ENCODE measurements at places on chromosomes 12 and 14. TPM values are rescaled to one million over a fixed set of nuclear protein-coding genes. Genes with fewer than 3 reads are reported as not detected.
A peak's percentile ranks its signal among the peaks of the same experiment; 100 is the strongest.

GRCh38 chr12:51862947-51863346, 14.4 kb upstream of the FIGNL2 start:
- no peak for DNase-seq
- H3K27me3 ChIP-seq = no peaks in the 10 kb centered on the region
- H3K4me3 ChIP-seq = no peak overlapping the region
- no peaks in the 10 kb centered on the region for H3K36me3 ChIP-seq
- H3K4me1 ChIP-seq = peaks cover 19% of the 10 kb centered on the region

GRCh38 chr12:11347810-11348209, 37.6 kb upstream of the PRB4 start:
- H3K27me3 ChIP-seq = no peaks in the 10 kb centered on the region
- H3K27ac ChIP-seq = no peak overlapping the region

- peak overlapping the region; percentile 96 for H3K4me3 ChIP-seq
- H3K27ac ChIP-seq = no peak overlapping the region
- no peaks in the 10 kb centered on the region for H3K27me3 ChIP-seq
- peaks cover 33% of the 10 kb centered on the region for H3K36me3 ChIP-seq
Observed at GRCh38 chr12:92139634-92140150, 6.0 kb downstream of the BTG1 start.

DNA sequence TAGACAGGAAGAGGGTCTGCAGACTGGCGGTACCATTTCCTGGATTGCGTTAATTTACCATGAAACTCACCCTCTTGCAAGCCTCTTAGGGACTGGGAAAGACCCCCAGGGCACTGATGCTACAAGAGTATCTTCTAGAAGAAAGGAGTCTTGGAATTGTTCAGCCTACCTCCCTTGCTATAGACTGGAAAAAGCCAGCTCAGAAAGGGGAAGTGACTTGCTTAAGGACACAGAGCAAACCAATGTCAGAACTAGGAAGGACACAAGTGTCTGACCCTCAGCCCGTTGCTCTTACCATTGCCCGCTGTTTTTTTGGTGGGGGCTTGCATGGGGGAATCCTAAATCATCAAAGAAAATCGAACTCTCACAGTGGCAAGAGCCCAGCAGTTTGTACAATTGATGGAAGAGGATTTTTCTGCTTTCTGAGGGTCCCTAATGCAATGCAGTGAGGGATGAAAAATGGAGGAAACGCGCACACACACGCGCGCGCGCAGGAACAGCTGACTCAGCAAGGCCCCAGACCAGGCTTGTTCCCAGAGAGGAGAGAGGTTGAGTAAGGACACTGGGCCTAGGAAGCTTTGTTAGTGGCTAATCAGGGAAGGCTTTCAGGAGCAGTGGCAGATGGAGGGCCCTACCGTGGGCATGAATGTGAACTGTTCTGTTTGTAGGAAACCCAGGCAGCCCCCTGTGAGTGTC, 50.9 kb downstream of the RIN3 start:
- no peak for DNase-seq
- no peaks in the 10 kb centered on the region for H3K36me3 ChIP-seq
- no peaks in the 10 kb centered on the region for H3K27me3 ChIP-seq
- no peak overlapping the region for H3K27ac ChIP-seq

DNA sequence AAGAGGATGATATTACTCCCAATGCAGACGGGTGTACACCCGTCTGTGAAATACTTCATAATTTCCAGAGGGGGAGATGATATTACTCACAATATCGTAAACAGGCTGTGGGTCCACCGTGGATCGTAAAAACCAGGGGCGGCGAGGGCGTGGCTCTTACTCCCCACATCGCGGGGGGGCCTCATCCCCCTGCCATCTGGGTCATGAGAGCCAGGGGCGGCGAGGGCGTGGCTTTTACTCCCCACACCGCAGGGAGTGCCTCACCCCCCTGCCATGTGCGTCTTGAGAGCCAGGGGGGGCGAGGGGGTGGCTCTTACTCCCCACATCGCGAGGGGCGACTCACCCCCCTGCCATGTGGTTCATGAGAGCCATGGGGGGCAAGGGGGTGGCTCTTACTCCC, 86.2 kb upstream of the GNG2 start:
- peak overlapping the region; percentile 27 for H3K4me3 ChIP-seq
- no peaks in the 10 kb centered on the region for H3K4me1 ChIP-seq
- H3K27ac ChIP-seq = no peak overlapping the region
- no peaks in the 10 kb centered on the region for H3K36me3 ChIP-seq
- peak; percentile 22 for DNase-seq

DNA sequence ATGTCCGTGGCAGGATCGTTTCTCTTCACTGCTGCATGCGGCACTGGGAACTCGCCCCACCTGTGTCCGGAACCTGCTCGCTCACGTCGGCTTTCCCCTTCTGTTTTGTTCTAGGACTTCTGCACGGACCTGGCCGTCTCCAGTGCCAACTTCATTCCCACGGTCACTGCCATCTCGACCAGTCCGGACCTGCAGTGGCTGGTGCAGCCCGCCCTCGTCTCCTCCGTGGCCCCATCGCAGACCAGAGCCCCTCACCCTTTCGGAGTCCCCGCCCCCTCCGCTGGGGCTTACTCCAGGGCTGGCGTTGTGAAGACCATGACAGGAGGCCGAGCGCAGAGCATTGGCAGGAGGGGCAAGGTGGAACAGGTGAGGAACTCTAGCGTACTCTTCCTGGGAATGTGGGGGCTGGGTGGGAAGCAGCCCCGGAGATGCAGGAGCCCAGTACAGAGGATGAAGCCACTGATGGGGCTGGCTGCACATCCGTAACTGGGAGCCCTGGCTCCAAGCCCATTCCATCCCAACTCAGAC, 1.2 kb downstream of the FOS start:
- H3K27me3 ChIP-seq = no peaks in the 10 kb centered on the region
- peak overlapping the region; percentile 77 for H3K4me3 ChIP-seq
- H3K27ac ChIP-seq = no peak overlapping the region
- peaks cover 20% of the 10 kb centered on the region for H3K36me3 ChIP-seq
- H3K4me1 ChIP-seq = peaks cover 15% of the 10 kb centered on the region

DNA sequence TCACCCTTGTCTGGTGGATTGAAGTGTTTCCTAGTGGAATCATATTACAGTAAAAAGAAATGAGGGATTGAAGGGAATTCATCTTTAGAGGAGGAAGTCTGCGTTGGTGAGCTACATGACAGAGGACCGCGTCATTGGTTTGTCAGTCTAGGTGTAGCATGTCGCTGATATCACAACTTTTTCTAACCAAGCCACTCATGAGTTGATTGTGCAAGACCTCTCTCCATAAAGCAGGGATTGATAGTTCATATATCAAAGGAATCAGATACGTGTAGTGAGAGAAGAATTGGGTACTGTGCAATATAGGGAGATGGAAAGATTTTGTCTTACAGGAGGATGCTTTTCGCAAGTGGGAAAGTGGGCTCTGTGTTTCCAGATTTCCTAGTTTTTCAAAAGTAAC, 3.0 kb upstream of the FBXO33 start:
- DNase-seq = no peak
- no peak overlapping the region for H3K27ac ChIP-seq
- H3K4me3 ChIP-seq = no peak overlapping the region
- no peaks in the 10 kb centered on the region for H3K27me3 ChIP-seq
- H3K4me1 ChIP-seq = peaks cover 9% of the 10 kb centered on the region
- H3K36me3 ChIP-seq = no peaks in the 10 kb centered on the region

DNA sequence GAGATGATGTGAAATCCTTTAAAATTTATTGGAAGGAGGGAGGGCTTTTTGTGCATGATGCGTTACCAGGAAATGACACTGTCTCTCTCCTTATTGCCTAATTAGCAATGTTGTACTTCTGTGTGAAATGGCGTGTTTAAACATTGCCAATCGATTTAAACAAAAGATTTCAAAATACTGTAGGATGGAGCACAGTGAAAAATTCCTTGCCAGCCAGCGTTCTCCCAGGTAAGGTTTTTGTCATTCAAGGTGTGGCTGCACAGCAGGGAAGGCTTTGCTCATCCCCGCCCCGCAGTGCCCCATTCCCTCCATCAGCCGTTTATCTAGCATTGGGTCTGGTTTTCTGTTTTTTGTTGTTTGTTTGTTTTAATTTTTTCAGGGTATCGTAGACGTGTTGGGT, 137.3 kb downstream of the CACNA1C start:
- no peak overlapping the region for H3K27ac ChIP-seq
- H3K4me3 ChIP-seq = no peak overlapping the region
- no peaks in the 10 kb centered on the region for H3K4me1 ChIP-seq
- H3K27me3 ChIP-seq = no peaks in the 10 kb centered on the region
- H3K36me3 ChIP-seq = no peaks in the 10 kb centered on the region

GRCh38 chr14:103817595-103817994, 29.8 kb downstream of the PPP1R13B start:
- no peak overlapping the region for H3K27ac ChIP-seq
- H3K27me3 ChIP-seq = no peaks in the 10 kb centered on the region
- H3K36me3 ChIP-seq = no peaks in the 10 kb centered on the region
- no peak overlapping the region for H3K4me3 ChIP-seq

DNA sequence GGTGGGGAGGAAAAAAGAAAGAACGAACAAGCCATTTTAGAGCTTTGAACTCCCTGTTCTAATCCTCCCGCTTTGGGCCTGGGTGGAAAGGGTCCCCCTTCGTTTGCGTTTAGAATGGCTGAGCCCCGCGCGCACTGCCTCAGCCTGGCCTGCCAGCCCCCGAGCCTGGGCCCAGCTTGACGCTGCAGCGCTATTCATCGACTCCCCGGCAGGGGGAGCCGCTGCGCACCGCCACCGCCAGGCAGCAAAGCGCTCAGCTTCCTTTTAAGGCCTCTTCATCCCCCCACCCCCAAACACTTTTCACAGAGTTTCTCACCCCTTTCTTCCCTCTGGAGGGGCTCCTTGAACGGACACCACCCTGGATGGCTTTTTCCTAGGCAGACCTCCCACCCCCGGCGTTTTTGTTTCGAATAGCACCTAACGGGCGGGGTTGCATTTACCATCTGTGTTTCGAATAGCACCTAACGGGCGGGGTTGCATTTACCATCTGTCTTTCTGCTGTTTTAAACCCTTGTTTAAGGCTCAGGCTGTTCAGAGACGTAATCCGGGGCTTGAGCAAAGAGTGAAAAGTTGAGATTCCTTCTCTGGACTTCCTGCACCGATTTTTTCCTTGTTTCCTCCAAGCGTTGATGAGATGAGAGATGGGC, 56.4 kb upstream of the PIWIL1 start:
- H3K36me3 ChIP-seq = no peaks in the 10 kb centered on the region
- no peaks in the 10 kb centered on the region for H3K4me1 ChIP-seq
- no peaks in the 10 kb centered on the region for H3K27me3 ChIP-seq
- DNase-seq = peak; percentile 3
- no peak overlapping the region for H3K4me3 ChIP-seq

DNA sequence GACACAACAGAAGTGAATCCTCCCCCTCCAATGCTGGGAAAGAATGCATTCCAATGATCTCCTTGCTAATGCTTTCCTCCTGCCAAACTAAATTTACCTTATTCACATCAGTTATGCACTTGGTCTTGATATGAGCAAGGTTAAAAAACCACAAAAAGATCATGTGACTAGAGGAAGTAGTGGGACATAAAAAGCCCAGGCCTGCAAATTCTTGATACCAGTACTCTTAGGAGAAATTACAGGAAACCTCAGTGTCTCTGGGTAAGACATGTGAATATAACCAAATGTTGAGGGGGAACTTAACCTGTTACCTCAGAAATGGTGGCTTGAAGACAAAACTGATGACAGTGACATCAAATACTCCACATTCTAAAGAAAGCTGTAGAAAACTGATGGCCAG, 427.1 kb downstream of the RPS29 start:
- no peaks in the 10 kb centered on the region for H3K27me3 ChIP-seq
- H3K27ac ChIP-seq = no peak overlapping the region
- H3K4me3 ChIP-seq = no peak overlapping the region
- H3K36me3 ChIP-seq = no peaks in the 10 kb centered on the region
- peaks cover 3% of the 10 kb centered on the region for H3K4me1 ChIP-seq
- DNase-seq = no peak

GRCh38 chr14:75125617-75126016, 1.2 kb downstream of the NEK9 start:
- peak overlapping the region; percentile 69 for H3K4me3 ChIP-seq
- H3K27me3 ChIP-seq = no peaks in the 10 kb centered on the region
- no peak for DNase-seq
- peaks cover 4% of the 10 kb centered on the region for H3K36me3 ChIP-seq

DNA sequence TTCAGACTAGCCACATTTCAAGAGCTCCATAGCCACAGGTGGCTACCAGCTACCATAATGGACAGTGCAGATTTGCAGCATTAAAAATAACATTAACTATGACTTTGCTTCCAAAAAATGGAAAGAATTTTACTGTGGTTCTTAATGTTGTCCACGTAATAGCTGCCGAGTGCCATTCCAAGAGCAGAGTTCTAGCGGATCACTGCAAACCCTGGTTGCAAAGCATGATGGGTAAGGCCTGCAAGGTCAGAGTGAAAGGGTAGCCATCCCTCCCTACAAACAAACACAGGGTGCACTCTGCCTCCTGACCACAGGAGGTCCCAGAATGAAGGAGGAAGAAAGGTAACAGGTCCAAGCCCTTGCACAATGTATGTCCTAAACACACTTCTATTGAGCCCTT, 157.6 kb downstream of the DPF3 start:
- no peak overlapping the region for H3K27ac ChIP-seq
- no peak overlapping the region for H3K4me3 ChIP-seq
- DNase-seq = no peak
- no peaks in the 10 kb centered on the region for H3K27me3 ChIP-seq
- no peaks in the 10 kb centered on the region for H3K36me3 ChIP-seq

DNA sequence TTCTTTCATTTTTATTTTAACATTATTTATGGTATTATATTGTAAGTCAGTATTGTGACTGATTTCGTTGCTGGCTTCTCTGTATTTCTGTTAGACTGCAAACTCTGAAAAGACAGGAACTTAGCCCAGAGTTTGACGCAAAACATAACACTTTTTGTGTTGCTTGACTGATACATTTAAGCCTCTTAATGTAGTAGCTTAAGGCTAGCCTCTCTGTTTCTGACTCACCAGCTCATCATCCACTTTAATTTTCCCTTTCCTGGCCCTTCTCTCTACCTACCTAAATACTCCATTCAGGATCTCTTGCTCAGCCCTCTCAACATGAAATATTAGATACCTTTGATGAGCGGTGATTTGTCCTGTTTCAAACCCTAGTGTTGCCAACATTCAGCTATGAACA, 420.6 kb downstream of the LRFN5 start:
- H3K4me3 ChIP-seq = no peak overlapping the region
- H3K27ac ChIP-seq = no peak overlapping the region
- no peaks in the 10 kb centered on the region for H3K36me3 ChIP-seq
- no peaks in the 10 kb centered on the region for H3K27me3 ChIP-seq

DNA sequence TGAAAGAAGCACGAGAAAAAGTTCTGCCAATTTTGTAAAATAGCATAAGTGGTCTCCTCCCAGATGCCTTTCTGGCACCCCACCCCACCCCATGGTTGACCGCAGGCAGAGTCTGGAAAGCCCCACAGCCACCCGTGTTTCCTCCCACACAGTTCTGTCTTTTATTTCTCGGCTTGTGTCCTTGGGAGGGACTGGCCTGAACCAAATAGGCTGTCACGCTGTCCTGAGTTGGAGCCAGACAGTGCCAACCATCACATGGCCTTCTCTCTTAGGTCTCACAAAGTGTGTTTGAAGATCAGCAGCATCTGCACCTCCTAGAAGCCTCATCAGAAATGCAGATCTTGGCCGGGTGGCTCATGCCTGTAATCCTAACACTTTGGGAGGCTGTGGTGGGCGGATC, 10.2 kb upstream of the LTA4H start:
- H3K36me3 ChIP-seq = no peaks in the 10 kb centered on the region
- DNase-seq = no peak
- no peaks in the 10 kb centered on the region for H3K27me3 ChIP-seq
- no peak overlapping the region for H3K4me3 ChIP-seq
- H3K27ac ChIP-seq = no peak overlapping the region

Gene INSM2
- not detected for total RNA-seq

Gene AMN1
- 17.9 TPM for total RNA-seq

Gene GALNT8
- not detected for total RNA-seq

Gene KRT74
- total RNA-seq = not detected

Gene RNASE1
- not detected for total RNA-seq
